ENCODE measurements at places on chromosomes 12 and 14.

DNA sequence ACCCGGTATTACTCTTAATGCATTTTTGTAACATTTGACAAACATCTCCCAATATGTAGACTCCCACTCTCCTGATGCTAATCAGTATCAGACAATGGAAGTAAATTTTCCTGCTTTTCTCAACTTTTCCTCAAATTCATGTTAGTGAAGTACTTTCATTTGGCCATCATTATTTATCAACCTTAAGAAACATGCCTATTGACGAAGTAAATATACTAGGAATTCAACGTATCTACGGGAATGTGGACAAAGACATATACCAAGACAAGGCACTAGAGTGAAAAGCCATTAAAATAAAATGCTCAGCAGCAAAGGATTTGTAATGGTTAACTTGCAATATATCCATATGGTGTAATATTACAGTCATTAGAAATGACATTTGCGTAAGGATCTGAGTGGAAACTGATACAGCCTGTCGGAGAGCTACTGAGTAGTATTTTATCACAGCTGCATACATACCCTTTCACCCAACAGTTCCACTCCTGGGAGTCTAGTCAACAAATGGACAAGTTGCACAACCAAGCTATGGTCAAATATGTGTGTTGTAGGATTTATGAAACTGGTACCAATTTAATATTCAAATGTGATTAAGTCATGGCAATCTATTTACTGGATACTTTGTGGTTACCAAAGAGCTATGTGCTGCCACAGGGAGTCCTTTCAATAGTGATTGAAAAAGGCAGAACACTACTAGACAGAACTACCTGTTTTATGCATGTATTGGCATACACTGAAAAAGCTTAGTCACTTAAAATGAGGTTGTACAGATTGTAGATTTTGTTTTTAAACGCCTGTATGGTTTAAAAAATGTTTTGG is 26.5 kb downstream of the NUDT4 start:
- H3K27ac ChIP-seq: peak overlapping the region; percentile 30
- H3K4me3 ChIP-seq: no peak overlapping the region
- H3K4me1 ChIP-seq: peaks cover 8% of the 10 kb centered on the region
- no peaks in the 10 kb centered on the region for H3K27me3 ChIP-seq
- DNase-seq: no peak

- H3K4me1 ChIP-seq: no peaks in the 10 kb centered on the region
- DNase-seq: no peak
- H3K36me3 ChIP-seq: peaks cover 39% of the 10 kb centered on the region
Measured at GRCh38 chr14:37834275-37834674, 238.8 kb downstream of the TTC6 start.

DNA sequence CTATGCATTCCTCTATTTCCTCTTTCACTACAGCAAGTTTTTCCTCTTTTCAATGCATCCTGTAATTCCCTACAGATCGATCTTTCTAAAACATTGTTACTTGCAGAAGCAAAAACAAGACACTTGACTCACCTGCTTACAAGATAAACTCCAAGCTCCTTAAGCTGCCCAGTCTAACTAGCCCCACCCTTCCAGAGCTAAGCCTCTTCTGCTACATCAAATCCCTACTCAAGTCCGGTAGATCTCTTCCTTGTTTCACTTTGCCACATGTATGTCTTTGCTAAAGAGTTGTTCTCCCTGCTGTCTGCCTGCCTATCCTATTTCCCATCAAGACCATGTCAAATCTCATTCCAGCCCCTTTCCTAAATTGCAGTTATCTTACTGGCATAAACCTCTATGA is 724.8 kb downstream of the C12orf50 start:
- no peak overlapping the region for H3K27ac ChIP-seq
- no peaks in the 10 kb centered on the region for H3K4me1 ChIP-seq
- no peaks in the 10 kb centered on the region for H3K27me3 ChIP-seq
- no peaks in the 10 kb centered on the region for H3K36me3 ChIP-seq
- no peak overlapping the region for H3K4me3 ChIP-seq

- no peaks in the 10 kb centered on the region for H3K36me3 ChIP-seq
- H3K4me1 ChIP-seq: peaks cover 64% of the 10 kb centered on the region
- no peaks in the 10 kb centered on the region for H3K27me3 ChIP-seq
- H3K27ac ChIP-seq: peak within 1 kb of the TSS; percentile 66
Measured at GRCh38 chr12:121132601-121133481, at the start of gene P2RX7. Gene P2RX7 (plus strand): TSS chr12:121132876. CDS start chr12:121132971, 95 bp downstream.

DNA sequence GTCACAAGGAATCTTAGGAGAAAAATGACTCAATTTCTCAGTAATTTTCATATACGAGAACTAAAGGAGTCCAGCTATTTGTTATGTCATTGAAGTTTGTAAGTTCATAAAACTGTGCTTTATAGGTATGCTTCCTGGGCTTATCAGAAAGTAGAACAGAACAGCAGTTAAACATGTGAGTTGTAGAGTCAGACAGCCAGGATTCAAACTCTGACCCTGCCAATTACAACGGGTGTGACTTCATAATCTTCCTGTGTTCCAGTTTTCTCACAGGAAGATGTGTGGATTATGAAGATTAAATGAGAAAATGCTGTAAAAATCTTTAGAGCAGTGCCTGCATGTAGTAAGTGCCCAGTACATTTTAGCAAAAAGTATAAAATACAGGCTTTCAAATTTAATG is 8.9 kb downstream of the TRIM9 start:
- no peak for DNase-seq
- H3K27me3 ChIP-seq: no peaks in the 10 kb centered on the region
- H3K36me3 ChIP-seq: no peaks in the 10 kb centered on the region
- no peak overlapping the region for H3K4me3 ChIP-seq

DNA sequence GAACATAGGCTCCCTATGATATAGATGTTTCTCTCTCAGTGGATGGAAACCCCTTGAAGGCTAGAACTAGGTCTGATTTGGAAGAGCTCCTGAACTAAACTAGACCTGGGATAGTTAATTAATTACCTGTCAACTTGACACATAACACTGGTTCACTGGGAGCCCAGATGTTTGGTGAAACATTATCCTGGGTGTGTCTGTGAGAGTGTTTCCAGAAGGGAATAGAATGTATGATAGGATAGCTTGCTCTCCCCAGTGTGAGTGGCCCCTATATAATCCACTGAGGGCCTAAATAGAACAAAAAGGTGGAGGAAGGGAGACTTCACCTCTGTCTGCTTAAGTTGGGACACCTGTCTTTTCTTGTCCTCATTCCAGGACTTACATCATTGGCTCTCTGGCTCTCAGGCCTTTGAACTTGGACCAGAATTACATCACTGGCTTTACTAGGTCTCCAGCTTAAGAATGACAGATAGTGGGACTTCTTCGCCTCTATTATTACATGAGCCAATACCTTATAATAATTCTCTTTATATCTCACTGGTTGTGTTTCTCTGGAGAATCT is 194.1 kb downstream of the KTN1 start:
- no peak overlapping the region for H3K4me3 ChIP-seq
- peaks cover 3% of the 10 kb centered on the region for H3K27me3 ChIP-seq
- H3K27ac ChIP-seq: no peak overlapping the region
- no peaks in the 10 kb centered on the region for H3K4me1 ChIP-seq
- H3K36me3 ChIP-seq: no peaks in the 10 kb centered on the region
- no peak for DNase-seq

GRCh38 chr12:33575346-33575745 is 135.7 kb upstream of the SYT10 start:
- DNase-seq: no peak
- H3K27ac ChIP-seq: no peak overlapping the region
- H3K36me3 ChIP-seq: no peaks in the 10 kb centered on the region
- H3K4me3 ChIP-seq: no peak overlapping the region
- no peaks in the 10 kb centered on the region for H3K27me3 ChIP-seq
- no peaks in the 10 kb centered on the region for H3K4me1 ChIP-seq

- H3K27ac ChIP-seq: no peak overlapping the region
- peaks cover 4% of the 10 kb centered on the region for H3K27me3 ChIP-seq
- H3K4me1 ChIP-seq: peaks cover 35% of the 10 kb centered on the region
- H3K4me3 ChIP-seq: no peak overlapping the region
- no peak for DNase-seq
- no peaks in the 10 kb centered on the region for H3K36me3 ChIP-seq
Measured at GRCh38 chr14:24690492-24690891, 56.5 kb upstream of the GZMB start.

DNA sequence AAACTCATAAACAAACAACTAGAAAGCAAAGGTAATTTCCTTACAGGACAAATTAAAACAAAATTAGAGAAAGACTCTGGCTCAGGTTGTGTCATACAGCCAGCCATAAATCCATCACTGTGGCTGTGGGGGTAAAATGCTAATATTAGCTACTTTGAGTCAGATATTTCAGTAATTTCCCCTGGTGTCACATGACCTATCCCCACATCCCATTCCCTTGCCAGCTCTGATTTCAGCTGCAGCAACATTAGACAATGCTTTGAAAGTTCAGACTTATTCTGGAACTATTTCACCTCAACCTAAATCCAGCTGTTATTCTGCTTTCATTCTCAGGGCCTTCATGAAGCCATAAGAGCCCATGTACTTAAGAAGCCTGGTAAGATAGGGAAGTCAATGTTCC is 55.3 kb downstream of the RPL10L start:
- no peaks in the 10 kb centered on the region for H3K36me3 ChIP-seq
- no peak overlapping the region for H3K27ac ChIP-seq
- no peaks in the 10 kb centered on the region for H3K4me1 ChIP-seq
- H3K4me3 ChIP-seq: no peak overlapping the region

DNA sequence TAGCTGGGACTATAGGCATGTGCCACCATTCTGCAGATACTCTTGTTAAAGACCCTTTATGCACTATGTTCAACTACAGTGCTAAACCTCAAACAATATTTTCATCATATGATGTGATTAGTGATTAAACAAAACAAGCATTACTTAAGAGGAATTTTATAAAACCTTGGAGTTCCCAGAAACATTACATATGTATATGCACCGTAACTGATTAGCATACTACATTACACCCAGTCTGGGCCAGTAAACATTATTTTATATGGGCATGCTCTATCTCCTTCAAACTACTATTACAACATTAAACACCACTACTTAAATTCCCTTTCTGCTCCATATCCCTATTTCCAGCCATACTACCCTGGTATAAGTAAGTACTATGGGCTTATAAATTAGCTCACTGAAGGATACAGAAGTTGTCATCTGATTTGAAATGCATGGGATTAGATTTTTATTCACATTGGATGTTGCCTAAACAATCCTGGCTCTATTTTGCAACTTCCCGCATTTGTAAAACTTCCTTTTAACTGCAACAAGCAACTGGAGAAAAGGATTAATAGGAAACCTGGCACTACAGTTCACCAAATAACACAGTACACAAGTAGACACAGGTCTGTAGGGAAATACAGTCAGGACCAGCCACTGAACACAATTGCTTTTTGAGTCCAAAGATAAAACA is 205.8 kb downstream of the MED13L start:
- peak overlapping the region; percentile 19 for H3K27ac ChIP-seq
- H3K36me3 ChIP-seq: no peaks in the 10 kb centered on the region
- H3K4me1 ChIP-seq: peaks cover 42% of the 10 kb centered on the region
- H3K4me3 ChIP-seq: no peak overlapping the region

DNA sequence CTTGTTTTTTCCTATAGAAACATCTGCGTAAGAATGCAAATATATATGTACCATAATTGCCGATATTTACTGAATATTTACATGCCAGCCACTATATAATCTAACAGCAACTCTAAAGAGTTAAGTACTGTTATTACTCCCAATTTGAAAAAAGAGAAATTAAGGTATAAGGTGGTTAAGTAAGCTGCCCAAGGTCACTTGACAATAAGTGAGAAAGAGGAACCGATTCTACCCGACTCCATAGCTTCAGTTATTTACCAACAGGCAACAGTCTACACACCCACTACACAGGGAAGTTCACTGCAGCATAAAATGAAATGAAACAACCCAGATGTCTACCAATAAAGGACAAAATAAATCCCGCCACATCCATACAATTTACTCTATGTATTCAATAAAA is 1.1 kb downstream of the MIS18BP1 start:
- H3K4me3 ChIP-seq: peak overlapping the region; percentile 96
- peak overlapping the region; percentile 98 for H3K27ac ChIP-seq
- H3K4me1 ChIP-seq: peaks cover 8% of the 10 kb centered on the region
- H3K36me3 ChIP-seq: no peaks in the 10 kb centered on the region
- H3K27me3 ChIP-seq: no peaks in the 10 kb centered on the region

- H3K27me3 ChIP-seq: no peaks in the 10 kb centered on the region
- DNase-seq: no peak
- no peak overlapping the region for H3K27ac ChIP-seq
- H3K36me3 ChIP-seq: no peaks in the 10 kb centered on the region
- H3K4me1 ChIP-seq: no peaks in the 10 kb centered on the region
- no peak overlapping the region for H3K4me3 ChIP-seq
Measured at GRCh38 chr14:33163600-33163999, 224.9 kb downstream of the NPAS3 start.

DNA sequence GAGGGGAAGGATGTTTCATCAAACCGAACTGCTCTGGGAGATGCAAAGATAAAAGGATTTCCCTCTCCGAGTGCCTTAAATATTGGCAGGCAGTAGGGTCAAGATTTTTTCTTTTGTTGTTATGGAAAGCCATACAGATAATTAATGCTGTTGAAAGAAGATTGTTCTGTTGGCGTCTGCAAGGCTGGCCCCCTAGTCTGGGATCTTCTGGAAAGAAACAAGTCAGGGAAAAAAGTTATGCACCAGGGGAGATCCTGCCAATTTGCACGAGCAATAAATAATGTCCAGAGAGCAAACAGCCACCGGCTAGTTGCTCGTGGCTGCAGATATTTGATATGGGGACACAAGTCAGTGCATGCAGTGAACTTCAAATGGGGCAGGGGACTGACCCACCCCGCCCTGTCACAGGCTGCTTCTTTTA is 202.1 kb upstream of the MYL2 start:
- H3K27me3 ChIP-seq: peaks cover 3% of the 10 kb centered on the region
- H3K27ac ChIP-seq: no peak overlapping the region
- H3K36me3 ChIP-seq: no peaks in the 10 kb centered on the region
- H3K4me3 ChIP-seq: no peak overlapping the region

DNA sequence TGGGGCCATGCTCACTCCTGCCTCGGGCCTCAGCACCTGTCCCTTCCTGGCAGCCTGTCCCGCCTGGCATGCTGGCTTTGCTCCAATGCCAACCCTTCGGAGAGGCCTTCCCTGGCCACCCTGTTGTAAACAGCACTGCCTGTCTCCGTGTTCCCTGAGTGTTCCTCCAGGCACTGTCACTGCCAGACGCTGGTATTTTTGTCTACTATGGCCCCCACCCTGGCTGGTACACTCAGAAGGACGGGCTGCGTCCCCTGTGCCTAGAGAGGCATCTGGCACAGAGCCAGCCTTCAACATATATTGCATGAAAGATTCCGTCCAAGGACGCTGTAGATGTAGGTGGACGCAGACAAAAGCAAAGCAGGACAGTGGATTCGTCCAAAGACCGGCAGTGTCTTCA is 2.7 kb upstream of the ASPG start:
- no peak for DNase-seq
- peak overlapping the region; percentile 25 for H3K27ac ChIP-seq
- peaks cover 3% of the 10 kb centered on the region for H3K36me3 ChIP-seq
- peaks cover 27% of the 10 kb centered on the region for H3K27me3 ChIP-seq
- peaks cover 17% of the 10 kb centered on the region for H3K4me1 ChIP-seq
- no peak overlapping the region for H3K4me3 ChIP-seq
